ENCODE measurements at places on chromosomes 5 and 9. TPM values are rescaled to one million over a fixed set of nuclear protein-coding genes. Genes with fewer than 3 reads are reported as not detected.

GRCh38 chr5:151808451-151809169, 36.9 kb downstream of the G3BP1 start:
- DNase-seq: no peak
- H3K27me3 ChIP-seq: no peaks in the 10 kb centered on the region
- no peak overlapping the region for H3K4me3 ChIP-seq
- no peak overlapping the region for H3K27ac ChIP-seq
- no peaks in the 10 kb centered on the region for H3K36me3 ChIP-seq
- no peaks in the 10 kb centered on the region for H3K4me1 ChIP-seq

- H3K27me3 ChIP-seq: no peaks in the 10 kb centered on the region
- H3K36me3 ChIP-seq: no peaks in the 10 kb centered on the region
- H3K4me1 ChIP-seq: no peaks in the 10 kb centered on the region
- no peak overlapping the region for H3K4me3 ChIP-seq
- no peak overlapping the region for H3K27ac ChIP-seq
Measured at GRCh38 chr9:124884376-124884775, 22.4 kb downstream of the ARPC5L start.

GRCh38 chr9:137759649-137760321, 117.8 kb upstream of the CACNA1B start:
- DNase-seq: no peak
- no peaks in the 10 kb centered on the region for H3K27me3 ChIP-seq
- no peak overlapping the region for H3K27ac ChIP-seq
- H3K4me1 ChIP-seq: no peaks in the 10 kb centered on the region
- no peak overlapping the region for H3K4me3 ChIP-seq

The CYLC2 gene
- not detected for total RNA-seq

DNA sequence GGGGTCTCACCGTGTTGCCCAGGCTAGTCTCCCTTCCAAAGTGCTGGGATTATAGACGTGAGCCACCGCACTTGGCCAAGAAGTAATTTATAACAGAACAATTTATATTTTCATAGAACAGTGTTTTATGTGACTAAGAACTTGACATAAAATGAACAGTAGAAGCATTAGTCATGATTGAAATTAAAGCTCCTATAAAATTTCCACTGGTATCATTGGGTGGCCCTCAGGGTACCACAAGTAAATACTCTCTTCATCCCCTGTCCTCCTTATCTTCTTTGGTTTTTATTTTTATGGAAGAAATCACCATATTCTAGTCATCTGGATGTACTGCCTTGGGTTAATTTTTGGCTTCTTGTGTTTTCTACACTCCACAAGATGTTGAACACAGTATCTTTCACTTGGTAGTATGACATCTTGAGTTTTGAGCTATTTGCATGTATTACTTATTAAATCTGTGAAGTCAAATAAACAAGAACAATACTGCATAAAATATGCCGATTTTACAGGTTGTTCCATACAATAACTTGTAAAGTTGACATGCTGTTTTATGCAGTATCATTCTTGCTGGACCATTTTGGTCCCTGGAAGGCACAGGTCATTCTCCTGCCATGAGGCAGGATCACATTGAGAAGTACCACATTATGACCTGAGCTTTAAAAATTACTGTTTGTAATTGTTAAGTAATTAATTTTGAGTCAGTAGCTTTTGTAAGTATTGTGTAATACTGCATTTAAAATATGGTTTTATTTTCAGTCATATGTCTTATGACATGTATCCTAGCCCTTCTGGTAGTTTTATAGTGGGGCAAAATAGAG, 24.4 kb downstream of the LMNB1 start:
- H3K4me3 ChIP-seq: no peak overlapping the region
- DNase-seq: no peak
- no peak overlapping the region for H3K27ac ChIP-seq

- no peak overlapping the region for H3K27ac ChIP-seq
- H3K4me3 ChIP-seq: no peak overlapping the region
- no peaks in the 10 kb centered on the region for H3K4me1 ChIP-seq
- no peak for DNase-seq
Measured at GRCh38 chr5:110258460-110259216, 467.8 kb downstream of the TMEM232 start.

GRCh38 chr5:15700373-15700772, 200.4 kb downstream of the FBXL7 start:
- no peak overlapping the region for H3K27ac ChIP-seq
- H3K4me1 ChIP-seq: no peaks in the 10 kb centered on the region
- no peaks in the 10 kb centered on the region for H3K36me3 ChIP-seq

GRCh38 chr5:58937031-58937681, 354.3 kb downstream of the RAB3C start:
- no peak for DNase-seq
- no peak overlapping the region for H3K4me3 ChIP-seq
- H3K27me3 ChIP-seq: no peaks in the 10 kb centered on the region
- no peaks in the 10 kb centered on the region for H3K4me1 ChIP-seq
- H3K27ac ChIP-seq: no peak overlapping the region

- H3K27me3 ChIP-seq: no peaks in the 10 kb centered on the region
- no peaks in the 10 kb centered on the region for H3K4me1 ChIP-seq
- H3K27ac ChIP-seq: peak overlapping the region; percentile 96
- H3K36me3 ChIP-seq: no peaks in the 10 kb centered on the region
Measured at GRCh38 chr9:113274474-113275156, 757 bp downstream of the CDC26 start.

GRCh38 chr5:66826696-66827095, 230.5 kb downstream of the MAST4 start:
- no peaks in the 10 kb centered on the region for H3K36me3 ChIP-seq
- no peaks in the 10 kb centered on the region for H3K27me3 ChIP-seq
- no peaks in the 10 kb centered on the region for H3K4me1 ChIP-seq

DNA sequence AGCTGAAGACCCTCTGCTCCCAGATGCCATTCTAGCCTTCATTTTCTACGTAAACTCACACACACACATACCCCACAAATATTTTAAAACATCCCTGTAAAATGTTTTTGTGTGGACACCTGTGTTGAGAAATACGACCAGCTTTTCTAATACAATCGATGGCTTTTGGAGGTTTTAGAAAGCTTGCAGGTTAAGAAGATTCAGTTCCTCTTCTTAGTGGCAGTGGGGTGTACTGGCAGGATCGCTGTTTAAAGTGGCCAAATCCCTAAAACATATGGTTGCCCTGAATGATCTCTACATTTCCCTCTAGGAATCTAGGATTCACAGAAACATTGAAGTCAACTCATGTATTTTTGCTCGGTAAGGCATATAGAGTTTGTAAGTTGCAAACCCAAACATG, 236.3 kb downstream of the NSG2 start:
- DNase-seq: no peak
- no peaks in the 10 kb centered on the region for H3K36me3 ChIP-seq
- H3K4me1 ChIP-seq: no peaks in the 10 kb centered on the region
- no peaks in the 10 kb centered on the region for H3K27me3 ChIP-seq
- H3K27ac ChIP-seq: no peak overlapping the region

- DNase-seq: no peak
- H3K4me1 ChIP-seq: no peaks in the 10 kb centered on the region
- no peaks in the 10 kb centered on the region for H3K27me3 ChIP-seq
- H3K27ac ChIP-seq: no peak overlapping the region
Measured at GRCh38 chr5:139377226-139377625, 5.9 kb downstream of the SLC23A1 start.

The SPINK1 gene
- total RNA-seq: not detected

DNA sequence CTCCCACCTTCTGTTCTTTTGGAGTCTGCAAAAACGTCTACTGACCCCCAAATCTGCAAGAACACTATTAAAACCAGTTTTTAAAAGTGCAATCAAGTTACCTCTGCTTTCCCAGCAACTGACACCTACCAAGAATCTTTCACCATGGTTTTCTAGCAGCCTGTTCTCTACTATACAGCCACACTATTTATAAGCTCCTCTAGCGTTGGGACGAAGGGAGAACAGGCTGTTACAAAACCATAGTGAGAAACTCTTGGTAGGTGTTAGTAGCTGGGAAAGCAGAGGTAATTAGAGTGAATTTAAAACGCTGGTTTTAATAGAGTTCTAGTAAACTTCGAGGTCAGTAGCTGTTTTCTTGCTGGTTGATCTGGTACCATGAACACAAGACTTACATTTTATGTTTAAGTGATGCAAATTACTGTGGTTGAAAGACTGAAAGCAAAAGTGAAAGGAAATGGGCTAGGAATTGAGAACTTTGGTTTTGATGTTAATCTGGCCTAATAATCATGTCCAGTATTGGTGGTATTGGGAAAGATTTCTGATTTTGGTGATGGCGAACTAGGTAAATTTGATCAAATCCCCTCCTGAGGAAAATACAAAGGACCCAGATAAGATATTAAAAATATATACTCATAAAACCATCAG, 5.3 kb downstream of the MROH2B start:
- no peaks in the 10 kb centered on the region for H3K27me3 ChIP-seq
- no peaks in the 10 kb centered on the region for H3K36me3 ChIP-seq

DNA sequence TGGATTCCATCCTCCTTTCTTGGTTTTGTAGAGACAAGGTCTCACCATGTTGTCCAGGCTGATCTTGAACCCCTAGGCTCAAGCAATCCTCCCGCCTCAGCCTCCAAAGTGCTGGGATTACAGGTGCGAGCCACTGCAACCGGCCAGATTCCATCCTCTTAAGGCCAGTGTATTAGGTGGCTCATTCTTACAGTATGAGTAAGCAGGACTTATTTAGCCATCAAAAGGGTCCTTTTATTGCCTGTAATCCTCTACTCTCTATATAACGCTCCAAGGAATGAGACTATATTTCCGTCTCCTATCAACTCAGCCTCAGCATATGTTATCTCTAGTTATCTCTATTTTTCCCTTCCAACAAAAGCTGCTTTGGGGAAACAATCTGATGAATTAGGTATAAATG, 3.0 kb upstream of the ERBIN start:
- no peak for DNase-seq
- no peak overlapping the region for H3K4me3 ChIP-seq
- no peak overlapping the region for H3K27ac ChIP-seq
- H3K27me3 ChIP-seq: no peaks in the 10 kb centered on the region
- no peaks in the 10 kb centered on the region for H3K4me1 ChIP-seq

DNA sequence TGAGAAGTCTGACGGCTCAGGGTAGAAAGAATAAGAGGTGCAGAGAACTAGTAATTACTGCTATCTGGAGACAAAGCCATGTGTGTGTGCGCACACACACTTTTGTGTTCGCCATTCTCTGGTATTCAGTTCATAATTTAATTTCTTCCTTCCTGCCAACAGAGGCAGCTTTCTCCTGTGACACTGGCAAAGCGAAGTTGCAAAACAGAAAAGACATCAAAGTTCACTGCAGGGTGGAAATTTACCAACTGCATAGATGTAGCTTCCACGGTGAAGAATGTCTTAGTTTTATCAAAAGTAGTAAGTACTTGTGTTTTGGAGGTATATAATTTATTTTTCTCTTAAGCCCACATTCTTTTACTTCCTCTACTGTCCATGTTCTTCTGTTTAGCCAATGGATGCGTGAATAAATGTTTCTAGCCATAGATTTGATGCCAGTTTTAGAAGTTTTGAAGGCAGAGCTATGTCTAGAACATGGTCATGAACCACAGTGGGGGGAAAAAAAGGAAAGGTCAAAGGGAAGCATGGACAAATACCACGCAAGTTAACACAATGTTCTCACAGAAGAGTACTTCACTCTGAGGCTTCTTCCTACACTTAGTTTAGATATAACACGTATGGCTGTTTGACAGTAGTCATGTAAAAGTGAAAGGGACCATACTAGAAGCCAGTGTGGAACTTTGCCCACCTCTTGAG, 536.5 kb upstream of the GRIA1 start:
- no peak overlapping the region for H3K27ac ChIP-seq
- no peak for DNase-seq
- no peaks in the 10 kb centered on the region for H3K4me1 ChIP-seq
- H3K27me3 ChIP-seq: no peaks in the 10 kb centered on the region

The OR13C4 gene
- not detected for total RNA-seq

The ALDH1A1 gene
- 67.2 TPM for total RNA-seq

- no peak overlapping the region for H3K27ac ChIP-seq
- no peaks in the 10 kb centered on the region for H3K4me1 ChIP-seq
- no peaks in the 10 kb centered on the region for H3K27me3 ChIP-seq
Measured at GRCh38 chr5:159398936-159399335, 68.6 kb upstream of the IL12B start.

The PAX5 gene
- total RNA-seq: not detected

DNA sequence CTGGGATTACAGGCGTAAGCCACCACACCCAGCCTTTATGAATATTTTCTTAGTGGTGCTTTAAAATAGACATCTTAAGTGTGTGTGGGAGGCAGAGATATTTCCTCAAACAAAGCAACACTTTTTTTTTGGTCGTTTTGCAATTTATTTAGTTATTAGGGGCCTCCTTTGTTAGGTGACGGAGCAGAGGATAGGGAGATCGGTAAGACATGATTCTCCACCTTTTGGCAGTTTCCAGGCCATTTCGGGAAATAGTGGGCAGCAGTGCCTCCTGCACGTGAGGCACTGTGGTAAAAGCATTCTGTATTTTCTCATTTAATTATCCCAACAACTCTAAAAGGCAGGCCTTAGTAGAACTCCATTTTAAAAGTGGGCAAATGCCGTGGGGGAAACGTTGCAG, 1.9 kb downstream of the OCLN start:
- H3K4me3 ChIP-seq: peak overlapping the region; percentile 94
- no peaks in the 10 kb centered on the region for H3K27me3 ChIP-seq
- DNase-seq: no peak
- no peaks in the 10 kb centered on the region for H3K4me1 ChIP-seq
- no peaks in the 10 kb centered on the region for H3K36me3 ChIP-seq

GRCh38 chr5:139457653-139458306, 4.8 kb downstream of the ECSCR start:
- no peaks in the 10 kb centered on the region for H3K27me3 ChIP-seq
- H3K4me3 ChIP-seq: no peak overlapping the region
- H3K27ac ChIP-seq: no peak overlapping the region
- no peaks in the 10 kb centered on the region for H3K4me1 ChIP-seq
- DNase-seq: no peak

GRCh38 chr9:127494304-127494702, 43.0 kb downstream of the LRSAM1 start:
- no peaks in the 10 kb centered on the region for H3K4me1 ChIP-seq
- no peaks in the 10 kb centered on the region for H3K36me3 ChIP-seq
- H3K27me3 ChIP-seq: no peaks in the 10 kb centered on the region

DNA sequence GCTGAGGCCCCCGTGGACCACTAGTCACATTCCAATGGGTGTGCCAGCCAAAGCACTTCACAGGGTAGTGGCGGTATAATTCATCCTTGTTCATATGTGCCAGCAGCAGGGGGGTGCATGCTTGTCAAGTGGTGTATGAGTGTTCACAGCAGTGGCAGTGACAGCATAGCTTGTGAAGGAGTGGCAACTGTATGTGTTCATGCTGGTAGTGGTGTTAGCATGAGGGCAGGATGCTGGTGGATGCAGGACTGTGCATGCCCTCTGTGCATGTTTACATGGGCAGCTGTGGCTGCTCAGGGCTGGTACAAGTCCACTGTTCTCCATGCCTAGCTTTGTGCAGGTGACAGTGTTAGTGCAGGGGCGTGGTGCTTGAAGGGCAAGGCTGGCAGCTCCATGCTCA, 253.4 kb upstream of the DMAC1 start:
- H3K4me3 ChIP-seq: no peak overlapping the region
- no peaks in the 10 kb centered on the region for H3K27me3 ChIP-seq
- H3K27ac ChIP-seq: no peak overlapping the region
- no peaks in the 10 kb centered on the region for H3K36me3 ChIP-seq

- no peaks in the 10 kb centered on the region for H3K27me3 ChIP-seq
- no peak for DNase-seq
- no peaks in the 10 kb centered on the region for H3K36me3 ChIP-seq
- no peak overlapping the region for H3K27ac ChIP-seq
- no peak overlapping the region for H3K4me3 ChIP-seq
Measured at GRCh38 chr5:157902449-157903116, 43.6 kb upstream of the CLINT1 start.
